ENCODE measurements at places on chromosomes 7 and 10.

- no peak for DNase-seq
Measured at GRCh38 chr10:87734987-87735827, 75.5 kb downstream of the PAPSS2 start.

GRCh38 chr7:16850614-16851466, 30.9 kb downstream of the AGR3 start:
- no peak for DNase-seq

GRCh38 chr10:76035206-76036110, 604.0 kb downstream of the LRMDA start:
- no peak for DNase-seq

- DNase-seq: no peak
Measured at GRCh38 chr10:125102246-125102645, 58.1 kb downstream of the CTBP2 start.

- DNase-seq: no peak
Measured at GRCh38 chr7:47478926-47479711, 102.8 kb downstream of the TNS3 start.

DNA sequence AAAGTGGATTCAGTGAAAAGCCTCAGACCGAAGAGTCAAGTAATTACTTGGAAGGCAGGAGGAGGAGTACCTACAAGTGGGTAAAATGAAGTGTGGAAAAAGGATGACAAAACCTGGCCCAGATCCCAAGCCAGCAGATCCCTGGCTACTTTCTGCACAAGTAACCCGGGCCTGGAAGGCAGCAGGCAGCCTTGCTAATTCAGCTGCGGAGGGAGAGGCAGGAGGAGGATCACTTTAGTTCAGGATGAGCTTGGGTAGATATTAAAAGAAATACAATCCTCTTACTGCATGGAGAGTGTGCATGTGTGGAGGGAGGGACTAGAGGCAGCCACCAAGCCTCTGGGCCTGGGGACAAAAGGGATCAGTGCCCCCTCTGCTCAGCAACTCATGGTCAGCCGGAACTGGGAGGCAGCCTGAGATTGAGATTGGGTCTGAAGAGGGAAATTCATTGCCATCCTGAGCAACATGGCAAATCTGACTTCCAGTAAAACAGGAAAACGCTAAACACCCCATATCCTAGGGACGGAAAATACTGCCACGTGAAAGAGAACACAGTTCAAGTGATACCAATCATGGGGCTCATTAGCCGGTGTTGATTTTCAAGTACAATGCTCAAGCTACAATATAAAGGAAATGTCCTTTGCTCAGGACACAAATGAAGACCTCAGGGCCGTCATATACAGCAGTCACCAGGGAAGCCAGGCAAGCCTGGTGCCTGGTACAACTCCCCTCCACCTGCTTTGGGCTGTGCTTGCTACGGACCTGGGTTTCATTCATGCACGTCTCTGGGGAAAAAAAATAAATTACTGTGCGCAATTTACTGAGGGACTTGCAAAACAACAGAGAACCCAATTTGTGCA, 1.3 kb downstream of the AMPH start:
- DNase-seq: no peak

GRCh38 chr10:62554632-62555199, 180.5 kb downstream of the ZNF365 start:
- DNase-seq: no peak

DNA sequence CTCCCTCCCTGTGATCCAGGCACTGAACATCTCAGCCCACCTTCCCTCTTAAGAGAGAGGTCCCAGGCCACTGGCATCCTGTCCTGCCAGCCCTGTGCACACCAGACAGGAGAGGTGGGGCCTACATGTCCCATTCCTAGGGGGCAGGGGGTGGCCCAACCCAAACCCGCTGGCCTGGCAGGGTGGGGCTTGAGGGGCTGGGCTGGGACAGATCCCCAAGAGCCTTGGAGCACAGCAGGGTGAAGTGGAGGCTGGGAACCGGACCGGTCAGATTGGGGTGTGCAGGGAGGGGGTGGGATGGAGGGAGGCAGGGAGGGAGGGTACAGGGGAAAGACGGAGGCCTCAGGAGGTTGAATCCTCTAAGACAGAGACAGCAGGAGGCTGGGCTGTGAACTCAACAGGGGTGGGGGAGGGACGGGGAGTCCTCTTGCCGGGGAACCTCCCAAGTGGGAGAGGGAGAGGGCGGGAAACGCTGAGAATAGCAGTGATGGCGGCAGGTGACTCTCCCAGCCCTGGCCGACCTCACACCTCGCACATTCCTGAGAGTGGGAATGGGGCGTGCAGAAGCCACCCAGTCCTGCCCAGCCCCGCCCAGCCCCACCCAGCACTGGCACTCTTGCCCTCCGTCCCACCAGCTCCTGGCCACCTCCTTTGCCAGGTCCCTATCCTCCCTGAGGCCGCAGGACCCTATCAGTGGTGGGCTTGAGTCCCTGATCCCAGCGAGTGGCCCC, 6.7 kb downstream of the TSC22D4 start:
- DNase-seq: no peak

DNA sequence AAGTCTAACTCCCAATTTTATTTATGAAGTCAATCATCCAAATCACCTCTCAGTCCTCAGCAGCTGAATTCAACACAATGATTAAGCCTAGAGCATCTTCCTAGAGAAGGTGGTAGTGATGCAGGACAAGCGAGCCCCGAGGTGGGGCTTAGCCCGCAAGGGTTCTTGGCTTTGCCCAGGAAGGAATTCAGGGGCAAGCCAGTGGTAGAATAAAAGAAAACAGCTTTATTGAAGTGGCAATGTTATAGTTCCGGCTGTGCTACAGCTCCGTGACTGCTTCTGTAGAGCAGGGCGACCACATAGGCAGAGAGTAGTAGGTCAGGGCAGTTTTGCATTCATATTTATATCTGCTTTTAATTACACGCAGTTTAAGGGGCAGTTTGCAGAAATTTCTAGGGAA, 18.1 kb downstream of the IL2RA start:
- no peak for DNase-seq

GRCh38 chr7:28979776-28980175, 21.6 kb upstream of the TRIL start:
- DNase-seq: no peak

DNA sequence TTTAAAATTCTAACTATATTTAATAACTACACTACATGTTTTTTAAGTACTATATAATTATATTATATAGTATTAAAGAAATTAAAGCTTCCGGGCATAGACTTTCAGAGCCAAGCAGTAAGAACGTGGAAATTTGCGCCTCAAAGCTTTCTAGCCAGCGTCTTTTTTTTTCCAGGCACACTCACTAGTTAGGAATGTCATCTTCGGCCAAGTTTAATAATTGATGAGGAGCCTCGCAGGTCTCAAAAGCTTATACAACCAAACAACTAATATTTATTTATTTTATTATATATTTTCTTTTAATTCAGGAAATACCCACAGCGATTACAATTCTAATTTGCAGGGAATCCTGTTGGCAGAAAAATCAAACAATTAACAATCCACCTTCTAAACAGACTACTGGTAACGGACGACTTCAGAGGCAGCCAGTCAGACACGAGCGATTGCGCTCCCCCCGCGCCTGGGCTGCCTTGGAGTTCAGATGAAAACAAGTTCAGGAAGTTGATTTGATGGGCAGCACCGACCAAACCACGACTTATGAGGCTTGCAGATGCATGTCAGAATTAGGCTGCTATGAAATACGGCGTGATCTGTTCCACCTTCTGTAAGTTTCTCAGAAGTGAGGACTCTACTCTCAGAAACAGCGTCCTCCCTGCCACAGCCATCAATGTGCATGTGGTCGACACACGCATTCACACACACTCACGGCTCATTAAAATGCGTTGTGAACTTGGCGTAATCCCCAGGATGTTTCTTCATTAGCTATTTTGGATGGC, 431.8 kb upstream of the MGMT start:
- DNase-seq: no peak

DNA sequence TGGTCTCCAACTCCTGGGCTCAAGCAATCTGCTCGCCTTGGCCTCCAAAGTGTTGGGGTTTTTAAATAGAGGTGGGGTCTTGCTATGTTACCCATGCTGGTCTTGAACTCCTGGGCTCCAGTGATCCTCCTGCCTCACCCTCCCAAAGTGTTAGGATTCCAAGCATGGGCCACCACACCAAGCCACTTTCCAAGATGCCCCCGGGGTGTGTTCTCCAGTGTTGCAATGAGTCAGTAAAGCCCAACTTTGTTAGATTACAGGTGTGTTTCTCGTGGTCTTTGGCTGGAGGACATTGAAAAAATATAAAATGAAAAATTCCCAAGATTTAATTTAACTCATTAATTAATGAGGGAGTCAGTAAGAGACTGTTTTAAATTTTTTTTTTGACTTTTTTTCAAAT, 29.2 kb downstream of the TACR2 start:
- DNase-seq: no peak

GRCh38 chr7:47145186-47145725, 436.7 kb downstream of the TNS3 start:
- no peak for DNase-seq

- no peak for DNase-seq
Measured at GRCh38 chr7:112308974-112309373, 102.5 kb downstream of the ZNF277 start.

GRCh38 chr10:2165771-2166460, 428.6 kb upstream of the ADARB2 start:
- DNase-seq: no peak

DNA sequence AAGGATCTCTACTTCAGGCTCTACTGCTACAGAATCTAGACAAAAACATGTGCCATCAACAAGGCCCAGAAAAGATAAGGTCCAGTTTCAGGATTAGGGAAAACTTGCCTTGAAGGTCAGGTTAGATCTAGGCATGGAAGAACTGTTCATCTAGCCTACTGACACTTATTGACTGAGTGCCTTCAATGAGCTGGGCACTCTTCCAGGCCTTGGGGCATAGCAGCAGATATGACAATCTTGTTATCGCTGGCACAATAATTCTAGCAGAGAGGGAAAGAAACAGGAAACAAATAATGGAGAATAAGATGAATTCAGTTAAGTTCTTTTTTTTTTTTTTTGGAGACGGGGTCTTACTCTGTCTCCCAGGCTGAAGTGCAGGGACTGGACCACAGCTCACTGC, 71.6 kb downstream of the ADCYAP1R1 start:
- no peak for DNase-seq

DNA sequence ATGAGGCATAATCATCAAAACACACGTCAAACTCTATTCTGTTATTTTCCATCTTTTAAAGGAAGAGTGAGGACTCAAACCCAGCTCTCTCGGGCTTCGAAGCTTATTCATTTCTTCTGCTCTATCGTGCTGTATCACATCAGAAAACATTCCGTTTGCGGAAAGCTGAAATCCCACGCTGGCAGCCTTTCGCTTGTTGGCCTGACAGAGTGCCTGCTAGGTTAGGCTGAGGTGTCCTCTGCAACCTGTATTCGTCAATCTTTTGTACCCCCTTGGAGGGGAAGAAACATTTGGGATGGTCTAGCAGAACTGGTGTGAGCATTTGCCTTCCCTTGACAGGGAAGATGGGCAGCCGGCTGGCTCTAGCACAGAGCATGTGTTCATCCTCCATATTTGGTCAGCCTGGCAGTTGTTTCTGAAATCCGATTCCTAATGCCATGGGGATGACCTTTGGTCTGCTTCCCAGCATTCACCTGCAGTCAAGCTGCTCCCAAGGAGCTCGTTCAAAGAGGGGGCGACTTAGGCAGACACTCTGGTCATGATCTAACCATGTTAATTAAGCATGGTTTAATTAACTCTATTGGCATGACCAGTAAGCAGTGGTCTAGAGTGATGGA, 55.2 kb downstream of the TACC2 start:
- DNase-seq: no peak

- no peak for DNase-seq
Measured at GRCh38 chr7:33692956-33693355, 212.4 kb upstream of the BMPER start.

GRCh38 chr10:43090188-43090587, 13.3 kb downstream of the RET start:
- no peak for DNase-seq

DNA sequence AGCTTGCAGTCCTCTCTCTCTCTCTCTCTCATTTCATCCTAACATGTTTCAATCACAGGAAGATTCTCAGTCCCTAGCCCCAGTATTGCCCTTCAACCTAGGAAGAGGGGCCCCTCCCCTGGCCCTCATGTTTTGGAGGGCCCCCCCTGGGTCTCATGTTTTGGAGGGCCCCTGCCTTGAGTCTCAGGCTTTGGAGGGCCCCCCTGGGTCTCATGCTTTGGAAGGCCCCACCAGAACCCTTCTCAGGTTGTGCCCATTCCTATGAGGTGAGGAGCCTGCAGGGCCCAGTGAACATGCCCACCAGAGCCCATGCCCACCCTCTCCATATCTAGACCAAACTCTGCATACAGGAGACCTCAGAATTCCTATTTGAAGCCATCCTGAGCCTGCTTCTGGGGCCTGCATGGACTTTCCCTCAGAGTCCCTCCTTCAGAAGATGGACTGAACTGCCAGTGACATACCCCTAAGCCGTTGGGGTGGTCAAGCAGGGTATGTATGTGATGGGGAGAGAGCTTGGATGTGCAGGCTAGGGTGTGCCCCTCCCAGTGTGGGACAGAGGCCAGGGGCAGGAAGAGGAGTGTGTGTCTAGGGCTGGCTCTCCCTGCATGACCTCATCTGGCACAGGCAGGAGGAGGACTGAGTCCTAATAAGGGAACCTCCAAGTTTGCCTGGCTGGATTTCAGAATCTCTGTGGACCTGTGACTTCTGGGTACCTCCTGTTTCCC, 8.1 kb upstream of the VDAC2 start:
- DNase-seq: no peak

- no peak for DNase-seq
Measured at GRCh38 chr7:112357136-112357535, 93.1 kb upstream of the IFRD1 start.

- no peak for DNase-seq
Measured at GRCh38 chr7:44221231-44221791, 20.5 kb downstream of the YKT6 start.

DNA sequence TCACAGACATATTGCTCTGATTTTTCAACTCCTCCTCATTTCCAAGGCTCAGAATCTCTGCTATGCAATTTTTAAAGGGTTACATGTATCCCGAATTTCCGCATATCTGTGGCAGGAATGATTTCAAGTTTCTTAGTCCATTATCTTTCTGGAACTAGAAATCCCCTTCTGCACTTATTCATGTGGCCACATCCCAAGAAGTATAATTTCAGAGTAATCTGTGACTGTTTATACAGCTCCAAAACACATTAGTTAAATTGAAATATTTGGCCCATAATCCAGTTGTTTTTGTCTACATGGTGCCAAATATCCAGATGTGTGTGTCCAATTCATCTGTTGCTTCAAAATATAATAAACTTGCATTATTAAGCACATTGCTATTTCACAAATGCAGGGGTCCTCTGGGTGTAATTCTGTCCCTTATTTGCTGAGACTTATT, 271.2 kb downstream of the ARHGAP12 start:
- no peak for DNase-seq

GRCh38 chr7:131254211-131254610, 73.5 kb upstream of the MKLN1 start:
- no peak for DNase-seq

DNA sequence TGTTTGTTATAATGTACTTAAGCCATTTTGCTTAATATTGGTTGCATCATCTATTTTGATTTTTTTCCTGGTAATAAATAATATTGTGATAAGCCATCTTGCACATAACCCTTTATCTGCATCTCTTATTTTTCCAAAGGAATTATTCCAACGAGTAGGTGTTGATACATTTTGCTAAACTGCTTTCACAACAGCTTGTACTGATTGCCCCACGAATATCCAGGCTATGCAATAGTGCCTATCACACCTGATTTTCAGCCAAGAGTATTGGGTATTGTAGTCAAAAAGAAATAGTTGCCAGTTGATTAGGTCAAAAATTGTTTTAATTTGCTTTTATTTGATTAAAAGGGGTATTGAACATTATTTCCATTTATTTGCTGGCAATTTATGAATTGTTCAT, 20.7 kb downstream of the CREB5 start:
- no peak for DNase-seq

Measured in substantia nigra (tissue), 51 donors.